ENCODE measurements at places on chromosomes 4 and X.

DNA sequence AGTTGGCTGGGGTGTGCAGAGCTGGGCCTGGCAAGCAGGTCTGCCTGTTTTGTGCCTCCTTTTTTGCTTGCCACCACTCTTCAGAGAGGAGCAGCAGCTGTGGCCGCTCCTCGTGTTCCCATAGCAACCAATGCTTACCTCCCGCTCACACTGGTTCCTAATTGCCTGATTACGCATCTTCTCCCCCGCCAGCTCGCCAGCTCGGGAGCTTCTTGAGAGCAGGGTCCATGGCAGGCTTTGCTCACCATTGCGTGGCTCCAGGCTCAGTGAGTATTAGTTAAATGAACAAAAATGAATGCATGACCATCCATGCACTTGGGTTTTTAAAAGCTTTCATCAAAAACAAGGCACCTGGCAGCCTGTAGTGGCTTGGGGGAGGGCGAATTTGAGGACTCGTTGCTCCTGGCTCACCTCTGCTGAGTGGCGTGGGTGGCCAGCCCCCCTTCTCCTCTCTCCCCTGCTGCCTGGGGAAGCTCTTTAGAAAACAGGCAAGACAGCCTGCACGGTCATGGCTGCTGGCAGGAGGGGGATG is 14.2 kb upstream of the PJA1 start:
- DNase-seq = no peak

DNA sequence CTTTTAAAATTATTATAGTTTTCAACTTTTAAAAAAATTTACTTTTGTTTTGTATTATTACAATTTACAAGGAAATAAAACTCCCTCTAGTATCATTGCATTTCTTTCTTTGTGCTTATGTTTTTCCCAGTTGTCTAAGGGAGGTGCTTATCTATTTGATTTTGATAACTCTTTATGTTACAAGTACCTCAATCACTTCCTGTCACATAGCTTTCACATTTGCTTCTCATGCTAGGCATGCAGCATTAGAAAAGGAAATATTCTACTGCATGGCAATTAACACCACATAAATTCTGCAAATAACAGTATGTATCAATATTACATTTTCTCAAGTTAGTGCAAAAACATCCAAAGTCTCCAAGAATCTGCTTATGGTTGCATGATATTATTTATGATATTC is 180.3 kb upstream of the HS3ST1 start:
- no peak for DNase-seq

GRCh38 chr4:26729547-26729946 is 131.1 kb upstream of the STIM2 start:
- no peak for DNase-seq

GRCh38 chr4:86942185-86942666 is 7.4 kb downstream of the AFF1 start:
- DNase-seq = no peak

DNA sequence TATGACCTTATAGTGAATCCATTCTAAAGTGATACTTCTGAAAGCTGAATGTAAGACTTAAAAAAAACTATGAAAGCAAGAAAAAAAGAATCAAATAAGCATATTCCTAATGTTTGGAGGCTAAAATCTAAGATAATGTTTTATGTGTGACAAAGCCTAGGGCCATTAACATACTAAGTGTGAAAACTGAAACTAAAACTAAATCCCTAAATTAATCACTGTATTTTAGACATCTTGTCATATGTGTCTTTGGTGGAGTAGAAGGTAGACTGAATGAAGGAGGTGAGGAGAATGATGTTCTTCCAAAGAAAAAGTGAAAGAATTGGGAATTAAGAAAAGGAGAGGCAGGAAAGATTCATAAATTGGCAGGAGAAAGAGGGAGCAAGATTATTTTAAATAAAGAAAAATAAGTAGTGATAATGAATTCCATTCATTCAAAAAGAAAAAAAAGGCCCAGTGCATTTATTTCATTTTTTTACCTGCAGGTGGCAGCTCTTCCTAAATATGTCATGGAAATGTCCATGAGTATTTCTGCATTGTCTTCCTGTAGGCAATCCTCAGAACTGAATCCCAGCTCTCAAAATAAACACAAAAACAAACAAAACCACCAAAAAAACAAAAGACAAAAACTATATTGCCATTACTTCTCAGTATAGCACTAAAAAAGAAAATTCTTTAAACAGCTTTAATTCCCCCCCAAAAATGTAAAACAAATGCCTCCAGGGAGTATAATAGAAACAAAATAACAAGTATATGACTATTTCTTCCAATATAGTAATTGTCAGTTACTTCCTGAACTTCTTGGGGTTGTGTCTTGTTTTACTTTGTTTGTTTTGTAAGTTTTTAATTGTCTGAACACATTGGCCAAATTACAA is 17.0 kb upstream of the AP1AR start:
- no peak for DNase-seq

All from stimulated activated CD8-positive, alpha-beta memory T cell treated with anti-CD3 and anti-CD28 coated beads, Interleukin-15, amount 100 ng/mL, for 24 hours (primary cell).